ENCODE measurements at places on chromosomes 5 and 9. TPM values are rescaled to one million over a fixed set of nuclear protein-coding genes. Genes with fewer than 3 reads are reported as not detected.

DNA sequence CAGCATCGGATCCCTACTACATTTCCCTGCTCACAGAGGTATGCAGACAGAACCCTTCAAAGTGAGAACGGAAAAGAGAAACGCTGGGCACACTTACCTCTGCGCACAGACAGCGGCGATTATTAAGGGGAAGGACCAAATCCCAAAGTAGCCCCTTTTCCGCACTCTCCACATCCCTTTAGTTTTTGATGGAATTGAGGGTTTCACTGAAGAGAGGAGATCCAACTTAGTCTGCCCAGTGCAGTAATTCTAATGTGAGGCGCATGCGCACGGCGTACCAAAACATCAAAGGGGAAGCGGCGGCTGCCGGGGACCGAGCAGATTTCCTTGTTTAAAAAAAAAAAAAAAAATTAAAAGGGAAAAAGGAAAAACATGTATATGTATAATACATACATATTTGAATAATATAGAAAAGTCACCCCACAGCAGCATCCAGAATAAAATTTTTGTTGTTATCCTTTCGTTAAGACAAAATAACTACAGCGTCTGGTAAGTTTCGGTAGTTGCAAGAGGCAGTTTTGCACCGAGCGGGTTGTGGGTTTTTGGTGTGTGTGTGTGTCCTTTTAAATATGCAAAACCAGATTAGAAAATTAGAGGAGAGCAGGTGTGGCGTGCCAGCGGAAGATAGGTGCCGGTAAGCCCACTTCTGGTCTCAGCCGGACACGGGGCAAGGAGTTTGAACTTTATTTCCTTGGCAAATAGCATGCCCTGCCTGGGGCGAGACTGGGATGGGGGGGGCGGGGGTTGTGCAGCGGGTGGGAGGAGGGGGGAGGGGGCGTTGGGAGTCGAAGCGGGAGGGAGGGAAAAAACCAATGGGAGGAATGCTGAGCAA lies at the start of gene GABRB2:
GABRB2 (minus strand) TSS at position 256 of the 832 bp plus-strand sequence; CDS start at position 174, 82 bp downstream.
- peaks cover 20% of the 10 kb centered on the region for H3K4me1 ChIP-seq
- H3K4me3 ChIP-seq: peak within 1 kb of the TSS; percentile 86
- H3K27ac ChIP-seq: peak within 1 kb of the TSS; percentile 45
- DNase-seq: peak; percentile 27
- H3K36me3 ChIP-seq: peaks cover 17% of the 10 kb centered on the region
- peaks cover 63% of the 10 kb centered on the region for H3K27me3 ChIP-seq

DNA sequence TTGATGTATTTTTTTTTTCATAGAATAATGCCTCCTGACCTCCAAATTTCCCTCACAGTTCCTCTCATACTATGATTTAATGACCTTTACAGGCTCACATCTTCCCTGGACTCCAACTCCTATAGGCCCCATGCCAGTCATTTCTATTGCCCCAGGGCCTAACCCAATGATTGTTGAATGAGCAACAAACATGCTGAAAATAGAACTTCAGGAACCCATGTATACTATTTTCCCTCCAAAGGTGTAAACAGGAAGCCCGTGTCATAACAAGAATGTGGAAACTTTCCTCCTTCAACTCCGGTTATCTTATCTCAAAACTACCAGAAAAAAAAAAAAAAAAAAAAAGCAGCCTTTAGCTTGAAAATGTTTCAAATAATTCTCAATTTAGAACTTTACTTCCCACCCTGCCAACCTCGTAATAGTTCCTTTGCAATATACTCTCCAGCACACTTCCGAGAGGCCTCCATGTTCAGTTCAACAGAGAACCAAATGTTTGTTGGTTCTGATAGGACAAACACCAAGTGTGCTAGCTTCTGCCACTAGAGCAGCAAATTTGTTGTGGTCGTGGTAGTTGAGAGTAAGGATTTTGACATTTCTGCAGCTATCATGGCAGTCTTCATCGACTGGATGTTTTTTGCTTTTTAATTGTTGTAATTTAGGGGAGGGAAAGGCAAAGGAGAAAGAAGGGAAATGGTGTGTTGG lies 25.8 kb downstream of the TRPM6 start:
- H3K4me3 ChIP-seq: no peak overlapping the region
- H3K36me3 ChIP-seq: no peaks in the 10 kb centered on the region
- no peaks in the 10 kb centered on the region for H3K27me3 ChIP-seq
- DNase-seq: no peak
- H3K4me1 ChIP-seq: peaks cover 16% of the 10 kb centered on the region
- no peak overlapping the region for H3K27ac ChIP-seq

PCDHA13 gene
- polyA plus RNA-seq: not detected

DNA sequence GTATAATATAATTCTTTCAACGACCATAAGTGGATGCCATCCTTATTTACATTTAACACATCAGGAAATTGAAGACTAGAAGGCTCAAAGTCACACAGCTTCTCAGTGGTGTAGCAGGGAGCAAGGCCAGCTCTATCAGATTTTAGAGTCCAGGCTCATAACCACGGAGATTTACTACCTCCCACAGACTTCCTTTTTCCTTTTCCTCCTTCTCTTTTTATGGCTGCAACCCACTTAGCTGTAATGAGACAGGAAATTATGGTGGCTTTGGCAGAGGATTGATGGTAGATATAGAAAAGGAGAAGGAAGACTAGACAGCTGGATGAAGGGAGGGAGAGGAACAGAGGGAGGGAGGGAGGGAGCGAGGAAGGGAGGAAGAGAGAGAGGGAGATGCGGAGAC lies 47.4 kb downstream of the SPEF2 start:
- no peaks in the 10 kb centered on the region for H3K27me3 ChIP-seq
- no peak for DNase-seq
- H3K27ac ChIP-seq: no peak overlapping the region
- no peaks in the 10 kb centered on the region for H3K36me3 ChIP-seq

GRCh38 chr5:164119806-164120447 lies 614.5 kb downstream of the MAT2B start:
- H3K36me3 ChIP-seq: no peaks in the 10 kb centered on the region
- no peak overlapping the region for H3K4me3 ChIP-seq
- no peak overlapping the region for H3K27ac ChIP-seq
- no peaks in the 10 kb centered on the region for H3K4me1 ChIP-seq
- no peak for DNase-seq

GRCh38 chr9:104858846-104859245 lies 69.1 kb downstream of the ABCA1 start:
- H3K27me3 ChIP-seq: no peaks in the 10 kb centered on the region
- H3K4me3 ChIP-seq: no peak overlapping the region
- H3K4me1 ChIP-seq: peaks cover 39% of the 10 kb centered on the region
- DNase-seq: no peak
- H3K36me3 ChIP-seq: peaks cover 12% of the 10 kb centered on the region

SH3GL2 gene
- polyA plus RNA-seq: not detected

GRCh38 chr5:54159893-54160195 lies 150.5 kb downstream of the ARL15 start:
- H3K4me1 ChIP-seq: peaks cover 6% of the 10 kb centered on the region
- H3K27me3 ChIP-seq: no peaks in the 10 kb centered on the region
- peaks cover 9% of the 10 kb centered on the region for H3K36me3 ChIP-seq
- no peak overlapping the region for H3K27ac ChIP-seq

- DNase-seq: no peak
- H3K4me1 ChIP-seq: no peaks in the 10 kb centered on the region
- H3K36me3 ChIP-seq: no peaks in the 10 kb centered on the region
Observed at GRCh38 chr5:36363101-36363500, 61.4 kb upstream of the RANBP3L start.

DNA sequence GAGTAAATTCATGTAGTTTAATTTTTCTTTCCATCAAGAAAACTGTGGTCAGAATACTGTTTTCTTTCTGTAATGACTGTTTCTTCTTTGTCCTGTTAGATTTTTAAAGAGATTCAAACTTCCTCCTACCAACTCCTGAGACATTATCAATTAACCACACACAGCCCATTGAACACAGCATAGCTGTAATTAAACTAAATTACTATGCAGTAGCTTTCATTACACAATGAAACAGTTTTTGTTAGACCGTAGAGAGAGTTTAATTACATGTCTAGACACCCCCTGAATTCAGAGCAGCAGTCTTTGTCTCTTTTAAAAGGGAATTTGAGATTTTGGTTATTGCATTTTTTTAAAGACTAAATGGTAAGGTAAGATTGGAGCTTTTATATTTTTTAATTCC lies 77.5 kb downstream of the STARD4 start:
- no peak overlapping the region for H3K4me3 ChIP-seq
- H3K27me3 ChIP-seq: no peaks in the 10 kb centered on the region
- no peaks in the 10 kb centered on the region for H3K4me1 ChIP-seq
- H3K27ac ChIP-seq: no peak overlapping the region

GRCh38 chr5:137600721-137601360 lies 101.7 kb upstream of the SPOCK1 start:
- H3K27me3 ChIP-seq: peaks cover 56% of the 10 kb centered on the region
- H3K36me3 ChIP-seq: no peaks in the 10 kb centered on the region
- no peak for DNase-seq
- H3K4me1 ChIP-seq: no peaks in the 10 kb centered on the region
